ENCODE measurements at places on chromosomes 13 and 19.

- DNase-seq = no peak
Observed at GRCh38 chr13:106089261-106089980, 446.0 kb downstream of the EFNB2 start.

DNA sequence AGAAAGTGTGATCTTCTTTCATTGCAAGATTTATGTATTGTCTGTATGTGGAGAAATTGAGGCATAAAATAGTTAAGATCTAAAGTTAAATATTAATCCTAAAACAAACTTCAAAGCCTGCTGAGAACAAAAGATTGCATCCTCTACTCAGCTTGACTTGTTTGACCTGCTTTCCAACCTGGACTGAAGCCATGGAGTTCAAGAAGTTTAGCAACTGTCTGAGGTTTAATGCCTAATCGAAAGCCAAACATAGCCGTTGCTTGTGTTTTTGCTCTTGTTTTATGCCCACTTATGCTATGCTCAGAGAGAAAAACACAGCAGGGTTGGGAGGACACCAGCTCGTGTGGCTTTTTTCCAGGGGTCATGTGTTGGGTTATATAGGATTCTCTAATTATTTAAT is 135.6 kb downstream of the NUFIP1 start:
- no peak for DNase-seq

DNA sequence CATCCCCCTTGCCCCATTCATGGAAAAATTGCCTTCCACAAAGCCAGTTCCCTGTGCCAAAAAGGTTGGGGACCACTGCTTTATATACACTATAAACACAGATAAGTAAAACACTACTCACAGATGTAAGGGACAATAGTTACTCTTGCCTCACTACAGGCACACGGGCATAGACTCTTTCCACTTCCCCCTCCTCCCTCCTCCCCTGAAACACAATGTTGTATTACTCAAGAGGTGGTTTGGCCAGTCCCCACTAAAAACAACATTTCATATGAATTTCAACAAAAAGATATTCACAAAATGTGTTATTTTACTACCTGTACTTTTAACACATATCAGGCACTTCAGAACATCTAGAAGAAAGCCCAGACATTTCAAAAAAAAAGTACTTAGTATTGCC is 45.1 kb downstream of the EPSTI1 start:
- no peak for DNase-seq

DNA sequence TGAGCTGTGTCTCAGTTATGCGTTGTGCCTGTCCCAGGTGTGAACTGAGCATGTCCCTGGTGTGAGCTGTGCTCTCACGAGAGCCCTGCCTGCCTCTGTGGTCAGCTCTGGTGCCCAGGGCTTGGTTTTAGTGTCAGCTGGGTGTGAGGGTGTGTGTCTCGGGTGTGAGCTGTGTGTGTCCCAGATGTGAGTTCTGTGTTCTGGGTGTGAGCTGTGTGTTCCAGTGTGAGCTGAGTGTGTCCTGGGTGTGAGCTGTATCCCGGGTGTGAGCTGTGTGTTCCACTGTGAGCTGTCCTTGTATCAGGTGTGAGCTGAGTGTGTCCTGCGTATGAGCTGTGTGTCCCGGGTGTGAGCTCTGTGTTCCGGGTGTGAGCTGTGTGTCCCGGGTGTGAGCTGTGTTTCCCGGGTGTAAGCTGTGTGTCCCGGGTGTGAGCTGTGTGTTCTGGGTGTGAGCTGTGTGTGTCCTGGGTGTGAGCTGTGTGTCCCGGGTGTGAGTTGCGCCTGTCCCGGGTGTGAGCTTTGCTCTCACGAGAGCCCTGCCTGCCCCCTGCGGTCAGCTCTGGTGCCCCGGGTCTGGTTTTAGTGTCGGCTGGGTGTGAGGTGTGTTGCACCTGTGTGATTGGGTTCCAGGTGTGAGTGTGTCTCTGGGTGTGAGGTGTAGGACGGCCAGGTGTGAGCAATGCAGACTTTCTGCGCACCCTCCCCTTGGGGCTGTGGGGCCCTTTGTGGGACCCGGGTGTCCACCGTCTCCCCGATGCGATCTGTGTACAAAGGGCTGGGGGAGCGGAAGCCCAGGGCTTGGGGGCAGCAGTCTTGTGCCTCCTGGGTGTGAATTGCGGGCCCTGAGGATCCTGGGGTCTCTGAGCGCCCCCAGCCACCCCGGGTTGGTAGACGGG is 7.1 kb upstream of the PEAK3 start:
- DNase-seq = no peak

All from D721Med (cell line).